Activated CD4-positive, alpha-beta T cell treated with anti-CD3 and anti-CD28 coated beads, Interleukin-2, amount 50 U/mL, for 1 hour (primary cell): ENCODE measurements at places on chromosomes 7 and 10.

DNA sequence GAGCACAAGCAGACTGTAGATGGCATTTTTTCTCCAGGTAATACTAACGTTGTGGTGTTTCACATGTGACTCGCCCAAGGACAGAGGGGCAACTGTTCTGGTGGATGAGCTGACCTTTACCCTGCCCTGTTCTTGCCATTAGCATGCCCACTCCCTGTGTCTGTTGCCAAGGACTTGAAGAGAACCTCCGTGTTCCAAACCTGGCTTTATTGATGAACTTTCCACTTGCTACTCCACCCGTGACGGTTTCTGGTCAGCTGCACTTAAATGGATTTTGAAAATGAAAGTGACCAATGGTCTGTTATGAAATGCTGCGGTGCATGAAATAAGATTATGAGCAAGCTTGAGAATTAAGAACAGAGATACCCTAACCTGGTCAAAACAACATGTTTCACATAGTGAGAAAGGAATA, 30.4 kb downstream of the LRRC4 start:
- no peak for DNase-seq

- DNase-seq, result no peak
These were observed 120.9 kb downstream of the ICA1 start for GRCh38 chr7:8141070-8141469.

DNA sequence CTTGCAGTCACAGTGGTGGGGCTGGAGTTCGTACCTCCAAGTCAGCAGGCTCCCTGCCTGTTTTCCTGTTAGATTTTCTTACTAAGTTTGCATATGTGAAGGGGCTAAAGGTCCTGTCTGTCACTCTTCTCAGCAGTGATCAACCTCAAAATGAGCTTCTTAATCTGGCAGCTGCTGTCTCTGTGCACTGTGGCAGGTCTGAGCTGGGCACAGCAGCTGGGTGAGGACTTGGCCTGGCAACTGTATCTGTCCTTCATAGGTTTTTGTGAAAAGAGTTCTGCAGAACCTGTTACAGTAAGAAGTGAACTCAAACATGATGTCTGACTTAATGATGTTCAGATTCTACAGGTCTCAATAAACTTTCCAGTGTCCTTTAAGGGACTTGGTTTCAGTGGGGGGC, 31.3 kb upstream of the GJD4 start:
- no peak for DNase-seq

DNA sequence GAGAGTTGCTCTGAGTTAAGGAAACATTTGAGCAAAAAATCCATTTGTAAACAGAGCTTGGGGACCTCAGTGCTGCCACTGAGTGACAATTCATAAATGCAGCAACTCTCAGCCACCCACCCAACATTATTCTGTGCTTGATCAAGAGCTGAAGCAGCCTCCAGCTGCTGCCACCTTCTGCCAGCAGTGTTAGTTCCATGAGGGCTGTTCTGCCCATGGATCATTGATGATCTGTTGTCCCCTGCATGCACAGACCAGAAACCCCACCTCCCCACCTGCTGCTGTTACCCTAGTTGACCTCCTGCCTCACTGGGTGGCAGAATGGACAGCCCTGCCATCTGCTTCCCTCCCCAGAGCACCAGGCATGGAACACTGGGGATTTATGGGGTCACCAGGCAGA, 305.4 kb downstream of the KCNMA1 start:
- DNase-seq, result no peak

GRCh38 chr7:148849393-148850098, 34.5 kb downstream of the EZH2 start:
- DNase-seq, result no peak

- no peak for DNase-seq
These were observed 10.7 kb downstream of the PEX1 start for GRCh38 chr7:92517631-92518030.

GRCh38 chr10:127863231-127863825, 29.4 kb downstream of the CLRN3 start:
- DNase-seq, result no peak
